ENCODE measurements at places on chromosomes 3 and 15.
A peak's percentile ranks its signal among the peaks of the same experiment; 100 is the strongest.

DNA sequence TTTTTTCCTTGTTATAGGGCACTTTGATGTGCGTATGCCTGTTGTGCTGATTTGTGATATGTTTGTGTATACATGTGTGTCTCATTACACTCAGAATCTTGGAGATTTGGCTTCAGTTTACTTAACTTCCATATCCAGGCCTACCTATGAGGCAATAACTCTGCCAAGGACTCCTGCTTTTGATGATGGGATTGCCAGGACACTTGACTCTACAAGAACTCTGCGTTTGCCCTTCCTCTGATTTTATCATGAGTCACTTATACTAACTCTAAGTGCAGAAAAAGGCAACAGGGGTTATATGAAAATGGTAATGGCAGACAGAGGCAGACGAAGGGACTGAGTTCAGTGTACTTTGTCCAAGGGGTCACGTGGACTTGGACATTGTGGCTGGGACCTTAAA lies 33.6 kb downstream of the MCTP2 start:
- no peak for DNase-seq

- no peak for DNase-seq
Observed at GRCh38 chr3:139975594-139976365, 40.8 kb downstream of the CLSTN2 start.

DNA sequence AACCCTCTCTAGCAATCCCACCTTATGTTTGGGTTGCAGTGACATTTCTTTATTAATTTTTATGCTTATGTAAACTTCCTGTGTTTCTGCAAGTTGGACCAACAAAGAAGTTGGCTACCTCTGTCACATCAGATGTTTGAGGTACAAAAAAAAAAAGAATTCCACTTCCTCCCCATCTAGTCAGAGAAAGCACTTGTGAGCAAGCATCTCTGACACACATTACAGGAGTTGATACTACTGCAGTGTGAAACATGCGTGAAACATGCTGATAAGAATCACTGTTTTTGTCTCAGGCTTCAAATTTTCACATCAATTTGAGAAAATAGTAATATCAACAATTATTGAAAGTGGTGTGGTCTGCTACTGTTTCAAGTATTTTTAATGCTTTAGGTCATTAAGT lies 1.3 kb downstream of the SCAANT1 start:
- no peak for DNase-seq

GRCh38 chr15:76935620-76936019 lies 4.1 kb downstream of the RCN2 start:
- no peak for DNase-seq

DNA sequence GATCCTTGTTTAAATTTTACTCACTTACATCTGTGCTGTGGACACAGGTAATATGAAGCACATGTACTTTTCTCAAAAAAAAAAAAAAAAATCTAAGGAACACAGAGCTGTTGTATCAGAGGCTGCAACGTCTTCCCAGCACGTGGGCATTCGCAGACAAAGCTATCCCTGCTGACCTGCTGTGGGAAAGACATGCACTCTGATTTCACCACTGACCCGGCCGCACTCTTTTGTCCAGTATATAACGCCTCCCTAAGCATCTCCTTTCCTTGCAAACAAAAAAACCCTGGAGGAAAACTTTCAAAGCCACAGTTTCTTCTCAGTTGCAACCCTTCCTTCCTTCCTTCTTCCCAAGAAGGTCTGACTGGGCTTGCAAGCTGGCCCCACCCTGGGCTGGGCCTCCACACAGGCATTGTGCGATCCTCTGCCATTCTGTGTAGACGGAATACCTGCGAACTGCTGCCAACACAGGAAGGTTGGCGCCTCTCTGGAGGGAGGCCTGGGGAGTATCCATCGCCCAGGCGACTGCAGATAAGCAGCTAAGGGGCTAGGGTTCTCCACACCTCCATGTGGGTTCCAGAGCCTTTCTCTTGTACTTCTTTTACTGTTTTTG lies 50.8 kb downstream of the SLC12A8 start:
- DNase-seq: no peak

DNA sequence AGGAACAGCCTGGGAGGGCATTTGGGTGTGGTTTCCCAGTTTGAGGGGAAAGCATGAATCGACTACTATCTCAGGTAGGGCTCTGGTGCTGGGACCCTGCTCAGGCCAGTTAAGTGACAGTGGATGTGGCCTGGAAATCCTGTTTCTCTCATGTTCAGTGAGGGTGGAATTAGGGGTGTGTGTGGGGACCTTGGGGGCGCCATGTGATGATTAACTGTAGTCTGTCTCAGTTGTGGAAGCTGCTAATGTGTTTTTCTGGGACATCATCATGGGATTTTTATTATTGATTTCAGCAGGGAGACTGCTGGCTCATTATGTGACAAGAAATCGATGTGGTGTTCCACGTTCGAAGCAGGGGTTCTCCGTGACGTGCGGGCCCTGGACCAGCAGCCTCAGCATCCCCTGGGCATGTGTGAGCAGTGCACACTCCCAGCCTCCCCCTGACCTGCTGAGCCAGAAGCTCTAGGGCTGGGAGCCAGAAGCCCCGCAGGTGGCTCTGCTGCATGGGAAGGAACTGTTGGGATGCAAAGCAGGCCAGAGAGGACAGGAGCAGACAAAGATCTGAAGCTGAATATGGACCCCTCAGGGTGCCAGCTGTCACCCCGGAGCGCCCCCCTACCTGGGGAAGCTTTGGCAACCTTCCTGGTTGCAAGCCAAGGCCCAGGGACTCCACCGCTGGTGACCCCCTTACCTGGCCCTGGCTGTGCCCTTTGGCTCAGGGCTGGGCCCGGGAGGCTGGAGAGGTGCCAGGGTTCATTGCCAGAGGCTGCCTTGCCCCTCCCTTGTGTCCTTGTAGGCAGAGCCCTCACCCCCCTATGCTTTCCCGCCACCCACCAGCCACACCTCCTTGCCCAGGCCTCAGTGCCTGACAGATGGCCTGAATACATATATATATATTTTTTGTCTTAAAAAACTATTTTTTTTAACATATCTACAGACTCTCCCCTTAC lies 149.8 kb downstream of the APBA2 start:
- no peak for DNase-seq

- no peak for DNase-seq
Observed at GRCh38 chr3:134690226-134690625, 39.4 kb upstream of the KY start.

DNA sequence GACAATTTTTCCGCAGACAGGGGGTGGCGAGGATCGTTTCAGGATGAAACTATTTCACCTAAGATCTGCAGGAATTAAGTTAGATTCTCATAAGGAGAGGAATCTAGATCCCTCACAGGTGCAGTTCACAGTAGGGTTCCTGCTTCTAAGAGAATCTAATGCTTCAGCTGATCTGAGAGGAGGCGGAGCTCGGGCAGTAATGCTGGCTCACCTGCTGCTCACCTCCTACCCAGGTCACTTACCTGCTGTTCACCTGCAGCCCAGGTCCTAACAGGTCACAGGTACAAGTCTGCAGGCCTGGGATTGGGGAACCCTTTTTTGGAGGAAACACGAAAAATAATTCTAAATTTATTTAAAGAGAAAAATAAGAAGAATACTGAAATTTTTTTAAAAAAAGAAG lies 406.8 kb downstream of the MCTP2 start:
- no peak for DNase-seq

DNA sequence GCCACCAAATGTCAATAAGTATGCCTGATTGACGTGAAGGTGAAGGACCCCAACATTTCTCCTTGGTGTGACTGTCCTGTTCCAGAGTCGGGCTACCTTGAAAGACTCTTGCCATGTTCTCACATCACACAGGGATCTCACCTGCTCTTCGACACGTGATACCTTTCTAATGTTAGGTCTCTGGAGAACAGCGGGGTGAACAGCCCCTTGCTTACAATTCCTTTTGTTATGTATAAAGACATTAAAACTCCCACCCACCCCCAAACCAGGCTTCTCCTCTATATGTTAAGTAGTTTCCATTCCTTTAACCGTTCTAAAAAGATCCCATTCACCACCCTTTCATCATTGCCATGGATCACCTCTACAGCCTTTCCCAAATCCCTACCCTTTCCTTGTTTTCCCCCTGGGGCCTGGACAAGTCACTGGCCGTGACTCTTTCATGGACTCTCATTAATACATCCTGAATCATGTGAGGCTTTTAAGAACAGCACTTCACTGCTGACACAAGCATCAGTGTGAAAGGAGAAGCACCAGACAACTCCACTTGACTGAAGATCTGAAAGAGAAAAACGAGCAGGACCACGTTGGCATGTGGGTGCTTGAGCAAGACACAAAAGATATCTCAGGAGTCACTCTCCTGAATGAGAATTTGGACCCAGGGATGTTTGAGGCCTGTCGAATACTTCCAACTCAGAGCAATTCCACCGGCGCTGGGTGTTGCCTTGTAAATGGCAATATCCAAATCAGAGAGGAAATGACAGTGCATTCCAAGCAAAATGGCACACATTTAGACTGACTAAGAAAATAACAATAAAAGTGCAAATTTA lies 115.0 kb downstream of the FOXP1 start:
- no peak for DNase-seq

- no peak for DNase-seq
Observed at GRCh38 chr15:25710184-25710583, 152.9 kb downstream of the ATP10A start.

- DNase-seq: no peak
Observed at GRCh38 chr15:50933341-50933740, 24.9 kb downstream of the AP4E1 start.

GRCh38 chr3:41740374-41740886 lies 221.5 kb downstream of the ULK4 start:
- no peak for DNase-seq

- peak; percentile 81 for DNase-seq
Observed at GRCh38 chr3:97822359-97822775, 556 bp downstream of the CRYBG3 start.

GRCh38 chr3:106184540-106185457 lies 316.0 kb upstream of the CBLB start:
- no peak for DNase-seq

- DNase-seq: no peak
Observed at GRCh38 chr15:39948817-39949216, 14.9 kb downstream of the EIF2AK4 start.

GRCh38 chr15:75696854-75697259 lies 15.8 kb downstream of the CSPG4 start:
- DNase-seq: peak; percentile 70

DNA sequence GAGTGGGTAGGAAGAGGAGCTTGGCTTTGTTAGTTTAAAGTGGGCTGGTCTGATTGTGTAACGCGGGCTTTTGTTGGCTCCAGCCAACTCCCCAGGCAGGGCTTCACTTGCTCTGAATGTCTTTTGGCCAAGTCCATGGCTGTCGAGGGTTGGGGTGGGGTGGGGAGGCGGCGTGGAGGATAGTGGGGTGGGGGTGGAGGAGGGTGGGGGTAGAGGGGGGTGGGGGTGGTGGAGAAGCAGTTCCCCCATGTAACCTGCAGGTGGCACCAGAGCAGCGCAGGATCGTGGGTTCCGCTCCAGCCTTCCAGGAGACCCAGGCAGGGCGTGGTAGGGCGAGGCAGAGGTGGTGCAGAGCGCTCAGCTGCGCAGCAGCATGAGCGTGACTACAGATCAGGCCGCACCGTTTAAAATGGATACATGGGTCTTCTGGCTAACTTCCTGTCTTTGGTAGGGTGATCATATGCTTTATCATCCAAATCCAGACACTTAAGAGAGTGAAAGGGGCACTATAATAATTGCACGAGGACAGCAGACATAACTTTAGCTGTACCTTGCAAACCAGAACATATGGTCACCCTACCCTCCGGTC lies 28.3 kb downstream of the GOLGA6A start:
- DNase-seq: peak; percentile 87

DNA sequence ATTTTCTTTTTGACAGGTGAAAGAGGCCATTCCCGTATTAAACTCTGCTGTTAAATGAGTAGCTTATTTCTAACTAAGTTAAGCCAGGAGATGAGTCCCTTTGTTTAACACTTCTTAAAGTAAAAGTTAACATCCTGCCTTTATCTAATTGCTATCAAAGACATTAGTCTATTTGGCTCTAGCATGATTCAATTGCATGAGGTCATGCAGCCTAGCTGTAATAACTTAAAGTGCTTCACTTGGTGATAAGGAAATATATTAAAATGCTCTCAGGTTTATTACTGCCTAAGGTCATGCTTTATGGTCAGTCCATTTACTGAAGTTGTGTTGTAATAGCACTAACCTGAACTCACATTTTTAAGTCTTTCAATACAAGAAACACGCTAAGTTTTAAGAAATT lies 82.3 kb upstream of the MLF1 start:
- DNase-seq: no peak

- DNase-seq: no peak
Observed at GRCh38 chr3:114659109-114660061, 365.6 kb downstream of the TIGIT start.

GRCh38 chr3:114660808-114661207 lies 367.0 kb downstream of the TIGIT start:
- no peak for DNase-seq

DNA sequence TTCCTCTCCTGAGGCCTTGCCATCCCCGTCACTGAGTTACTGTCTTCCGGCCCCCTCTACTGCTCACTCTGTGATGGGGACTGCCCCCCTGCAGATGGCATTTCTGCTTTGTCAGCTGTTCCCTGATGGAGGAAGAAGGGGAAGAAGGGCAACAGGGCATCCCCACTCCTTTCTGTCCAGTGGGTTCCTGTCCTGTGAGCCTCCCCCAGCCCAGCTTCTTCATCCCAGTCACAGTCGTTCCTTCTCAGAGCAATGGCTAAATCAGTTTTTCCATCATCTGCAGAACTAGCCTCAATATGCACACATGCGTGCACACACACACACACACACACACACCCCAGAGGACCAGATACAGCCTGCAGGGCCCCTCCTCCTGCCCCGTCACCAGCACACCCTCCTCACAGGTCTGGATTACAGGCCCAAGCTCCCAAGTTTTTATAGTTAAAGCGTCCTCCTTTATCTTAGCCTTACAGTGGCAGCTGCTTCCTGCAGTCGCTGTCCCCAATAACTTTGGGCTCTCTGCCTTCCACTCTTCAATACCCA lies 21.4 kb downstream of the ALDH1L1 start:
- no peak for DNase-seq

DNA sequence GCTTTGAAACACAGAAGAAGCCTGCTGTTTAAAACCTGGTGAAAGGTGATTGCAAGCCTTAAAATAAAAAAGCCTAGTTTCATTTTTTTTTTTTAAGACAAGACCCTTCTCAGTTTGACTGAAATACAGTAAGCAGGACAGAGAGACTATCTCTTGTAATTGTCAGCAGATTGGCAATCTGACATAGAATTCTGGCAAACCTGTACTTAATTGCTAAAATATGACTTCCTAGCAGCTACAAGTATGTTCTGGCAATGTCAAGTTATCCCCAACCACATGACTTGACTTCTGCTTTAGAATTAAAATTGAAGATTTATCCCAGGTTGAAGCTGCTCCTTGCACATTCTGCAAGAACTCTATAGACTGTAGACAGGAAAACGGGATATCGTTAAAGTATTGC lies 232.8 kb upstream of the NR2F2 start:
- no peak for DNase-seq
